ENCODE measurements at places on chromosomes 7 and 10.

DNA sequence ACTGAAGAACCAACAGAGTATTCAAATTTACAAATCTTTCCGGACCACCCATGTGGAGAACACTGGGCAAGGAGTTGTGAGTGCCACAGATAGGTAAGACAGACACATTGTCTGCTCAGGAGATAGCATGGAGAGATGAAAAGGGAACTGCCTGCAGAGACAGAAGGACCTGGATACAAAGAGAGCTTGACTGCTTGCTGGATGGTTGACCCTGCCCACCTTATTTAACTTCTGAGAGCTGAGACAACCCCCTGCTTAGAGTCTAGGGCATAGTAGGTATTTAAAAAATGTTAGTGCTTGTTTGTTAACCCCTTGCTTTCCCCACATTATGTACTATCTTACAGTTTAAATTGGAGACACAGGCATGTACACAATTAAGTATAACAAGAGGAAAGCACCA lies 314.1 kb downstream of the THSD7A start:
- DNase-seq = no peak

DNA sequence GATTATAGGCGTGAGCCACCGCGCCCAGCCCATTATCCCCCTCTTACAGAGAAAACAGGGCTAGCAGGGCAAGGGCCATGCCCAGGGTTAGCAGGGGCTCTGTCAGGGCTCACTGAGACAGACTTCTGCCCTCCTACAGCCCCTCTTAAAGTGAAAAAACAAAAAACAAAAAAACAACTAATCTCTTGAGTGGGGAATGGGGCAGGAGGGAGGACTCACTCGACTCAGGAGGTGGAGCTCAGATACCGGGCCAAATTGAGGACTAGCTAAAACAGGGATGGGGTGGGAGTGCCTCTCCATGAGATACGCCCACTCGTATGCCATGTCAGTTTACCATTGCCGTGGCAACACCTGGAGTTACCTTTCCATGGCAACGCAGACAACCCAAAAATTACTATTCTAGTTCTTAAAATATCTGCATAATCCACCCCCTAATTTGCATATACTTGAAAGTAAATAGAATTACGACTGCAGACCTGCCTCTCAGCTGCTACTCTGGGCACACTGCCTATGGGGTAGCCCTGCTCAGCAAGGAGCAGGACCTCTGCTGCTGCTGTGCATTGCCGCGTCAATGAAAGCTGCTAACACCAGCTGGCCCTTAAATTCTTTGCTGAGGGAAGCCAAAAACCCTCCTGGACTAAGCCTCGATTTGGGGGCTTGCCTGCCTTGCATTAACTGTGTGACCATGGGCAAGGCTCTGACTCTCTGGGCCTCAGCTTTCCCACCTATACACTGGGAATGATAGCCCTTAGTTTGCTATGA lies 13.4 kb downstream of the SSC4D start:
- no peak for DNase-seq

GRCh38 chr7:157028199-157028903 lies 17.9 kb upstream of the MNX1 start:
- DNase-seq = no peak

- DNase-seq = no peak
Measured at GRCh38 chr10:60235001-60235400, 154.7 kb downstream of the ANK3 start.

- no peak for DNase-seq
Measured at GRCh38 chr7:90629297-90629918, 33.3 kb downstream of the CDK14 start.

- DNase-seq = no peak
Measured at GRCh38 chr10:100723770-100724530, 21.4 kb upstream of the PAX2 start.

- no peak for DNase-seq
Measured at GRCh38 chr7:150435047-150435389, 15.4 kb upstream of the GIMAP8 start.

- no peak for DNase-seq
Measured at GRCh38 chr7:149459540-149460452, 1.1 kb downstream of the ZNF777 start.

GRCh38 chr10:29482591-29483431 lies 152.0 kb downstream of the SVIL start:
- DNase-seq = no peak

GRCh38 chr7:3243680-3244079 lies 57.4 kb upstream of the SDK1 start:
- no peak for DNase-seq

DNA sequence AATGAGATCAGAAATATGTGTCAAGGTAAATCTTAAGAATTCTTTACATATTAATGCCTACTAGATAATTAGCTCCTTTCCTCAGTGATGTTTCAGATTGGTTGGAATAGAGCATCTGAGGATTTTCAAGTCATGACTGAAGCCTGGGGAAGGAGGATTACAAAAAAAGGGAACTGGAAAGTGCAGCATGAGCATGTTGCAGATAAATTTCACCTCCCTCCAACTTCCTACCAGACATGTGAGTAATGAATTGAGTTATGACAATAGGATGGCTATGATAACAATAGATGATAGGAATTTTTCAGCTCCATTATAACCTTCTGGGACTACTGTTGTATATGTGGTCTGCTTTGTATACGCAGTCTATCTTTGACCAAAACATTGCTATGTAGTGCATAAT lies 104.2 kb upstream of the RAB18 start:
- DNase-seq = no peak

- DNase-seq = no peak
Measured at GRCh38 chr10:6474871-6475270, 105.2 kb downstream of the PRKCQ start.

- no peak for DNase-seq
Measured at GRCh38 chr10:132478341-132479023, 59.1 kb upstream of the INPP5A start.

DNA sequence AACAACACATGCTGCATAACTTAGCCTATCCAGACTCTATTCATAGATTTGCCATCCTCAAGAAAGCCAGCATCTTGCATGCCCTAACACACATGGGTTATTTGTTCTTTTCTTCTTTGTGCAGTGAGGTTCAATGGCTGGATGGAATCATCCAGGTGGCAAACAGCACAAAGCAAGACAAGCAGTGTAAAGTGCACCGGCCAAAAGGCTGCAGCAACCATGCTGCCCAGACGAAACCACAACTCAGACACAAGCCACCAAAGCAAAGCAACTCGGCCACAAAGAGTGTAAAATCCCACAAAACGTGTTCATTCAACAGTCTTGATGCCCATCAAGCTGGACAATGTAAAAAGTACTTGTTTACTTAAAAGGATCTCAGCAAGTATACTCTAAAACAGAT lies 76.9 kb downstream of the PIP4K2A start:
- no peak for DNase-seq

DNA sequence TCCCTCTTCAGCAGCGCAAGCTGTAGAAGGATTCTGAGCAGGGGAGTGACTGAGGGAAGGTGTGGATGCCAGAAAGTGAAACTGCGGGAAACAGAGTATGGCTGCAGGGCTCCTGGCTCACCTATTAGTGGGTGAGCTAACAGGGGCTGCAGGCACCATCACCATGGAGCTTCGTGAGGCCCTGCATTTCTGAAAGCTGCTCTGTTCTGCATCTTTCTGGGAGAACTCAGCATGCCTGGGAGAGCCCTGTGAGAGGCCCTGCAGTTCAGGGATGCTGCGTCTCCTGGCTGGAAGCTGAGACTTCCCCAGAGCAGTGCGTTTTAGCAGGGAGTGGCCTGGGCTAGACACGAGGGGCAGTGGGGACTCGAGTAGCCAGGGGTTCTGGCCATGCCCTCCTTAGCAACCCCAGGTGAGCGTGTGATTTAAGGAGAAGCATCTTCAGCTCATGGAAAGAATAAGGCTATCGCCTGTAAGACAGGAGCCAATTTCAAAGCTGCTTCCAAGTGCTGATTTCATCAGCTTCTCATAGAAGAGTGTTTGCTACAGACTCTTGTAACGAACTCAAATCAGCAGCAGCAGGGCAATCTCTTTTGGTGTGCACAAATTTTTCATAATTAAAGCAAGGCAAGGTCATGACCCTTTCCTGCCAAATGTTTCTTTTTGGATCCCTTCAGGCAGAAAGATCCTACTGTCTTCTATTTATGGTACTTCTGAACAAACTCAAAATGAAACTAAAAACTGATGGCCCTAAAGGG lies 293.6 kb upstream of the ZNF32 start:
- no peak for DNase-seq

- no peak for DNase-seq
Measured at GRCh38 chr10:114897593-114897992, 40.4 kb upstream of the TRUB1 start.

All from effector memory CD8-positive, alpha-beta T cell (primary cell).